Stimulated activated CD4-positive, alpha-beta T cell treated with anti-CD3 and anti-CD28 coated beads, Interleukin-12 subunit alpha, Interleukin-12 subunit beta, amount 100 ng/mL, for 48 hours (primary cell): ENCODE measurements at places on chromosomes 7 and 10.
A peak's percentile ranks its signal among the peaks of the same experiment; 100 is the strongest.

DNA sequence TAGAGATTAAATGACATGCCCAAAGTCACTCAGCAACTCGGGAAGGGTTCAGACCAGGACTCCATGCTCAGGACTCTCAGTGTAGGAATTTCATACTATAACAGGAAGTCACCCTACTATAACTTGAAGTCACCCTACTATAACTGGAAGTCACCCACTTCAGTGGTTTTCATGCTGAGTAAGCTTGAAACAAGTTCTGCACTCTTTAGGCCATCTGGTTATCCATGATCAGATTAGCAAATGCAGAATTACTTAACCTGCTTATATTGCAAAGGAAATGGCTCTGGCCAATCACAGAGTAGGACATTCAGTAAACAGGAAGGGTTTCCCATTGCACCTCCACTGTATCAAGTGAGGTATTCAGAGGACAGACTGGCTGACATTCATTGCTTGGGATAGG lies 1240.4 kb downstream of the GATA3 start:
- DNase-seq: no peak

DNA sequence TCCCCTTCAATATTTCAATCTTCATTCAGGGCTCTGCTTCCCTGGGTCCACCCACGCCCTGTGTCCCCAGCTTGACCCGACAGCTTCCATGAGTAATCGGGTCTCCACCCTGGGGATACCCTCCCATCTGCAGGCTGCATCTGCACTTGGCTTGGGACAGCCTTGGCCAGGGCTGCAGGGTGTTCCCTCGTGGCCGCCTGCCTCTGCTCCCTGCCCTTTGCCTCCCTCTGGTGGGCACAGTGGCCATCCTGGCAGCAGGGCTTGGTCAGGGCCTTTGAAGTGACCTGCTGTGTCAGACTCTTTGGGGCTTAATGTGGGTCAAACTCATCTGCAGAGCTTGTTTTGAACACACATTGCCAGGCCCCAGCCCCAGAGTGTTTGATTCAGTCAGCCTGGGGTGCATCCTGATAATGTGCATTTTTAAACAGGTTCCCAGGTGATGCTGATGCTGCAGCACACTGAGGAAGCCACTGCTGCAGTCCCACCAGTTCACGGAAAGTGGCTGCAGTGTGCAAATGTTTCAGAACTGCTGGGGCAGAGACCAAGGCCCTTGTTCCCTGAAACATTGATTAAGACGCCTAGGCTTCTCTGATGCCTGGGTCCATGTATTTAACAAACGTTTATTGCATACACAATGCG lies 80.7 kb upstream of the SEC61G start:
- peak; percentile 1 for DNase-seq

GRCh38 chr7:14258441-14258840 lies 269.0 kb upstream of the ETV1 start:
- DNase-seq: no peak

- DNase-seq: no peak
Measured at GRCh38 chr7:106216923-106217542, 67.8 kb downstream of the NAMPT start.

GRCh38 chr7:156475666-156476065 lies 164.9 kb upstream of the RNF32 start:
- no peak for DNase-seq

DNA sequence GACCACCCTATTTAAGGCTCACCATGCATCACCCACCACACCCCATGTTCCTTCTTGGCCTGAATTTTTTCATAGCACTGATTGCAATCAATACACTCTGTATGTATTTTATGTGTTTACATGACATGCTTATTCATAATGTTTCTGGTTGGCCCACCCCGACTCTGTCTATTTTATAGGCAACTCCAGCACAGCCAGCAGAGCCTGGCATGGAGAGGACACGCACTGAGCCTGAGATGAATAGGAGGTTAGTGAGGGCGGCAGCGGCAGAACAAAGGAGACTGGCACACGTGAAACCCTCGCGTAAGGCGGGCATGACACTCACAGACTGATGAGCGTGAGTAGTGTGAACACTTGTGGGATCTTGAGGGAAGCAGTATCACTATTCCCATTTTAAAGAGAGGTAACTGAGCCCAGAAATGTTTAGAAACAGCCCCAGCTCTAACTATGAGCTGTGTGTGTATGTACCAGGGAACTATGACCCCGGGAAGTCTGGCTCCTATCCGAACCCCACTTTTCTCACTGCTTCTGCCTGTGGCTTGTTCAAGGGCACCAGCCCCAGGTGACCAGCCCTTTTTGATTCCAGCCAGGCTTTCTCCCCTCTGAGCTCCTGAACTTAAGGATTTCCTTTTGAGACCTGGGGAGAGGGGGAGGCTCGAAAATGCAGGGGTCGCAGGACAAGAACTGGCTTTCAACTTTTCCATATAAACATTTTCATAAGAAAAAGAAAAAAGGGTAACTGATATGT lies 113.3 kb downstream of the ARHGAP22 start:
- no peak for DNase-seq

DNA sequence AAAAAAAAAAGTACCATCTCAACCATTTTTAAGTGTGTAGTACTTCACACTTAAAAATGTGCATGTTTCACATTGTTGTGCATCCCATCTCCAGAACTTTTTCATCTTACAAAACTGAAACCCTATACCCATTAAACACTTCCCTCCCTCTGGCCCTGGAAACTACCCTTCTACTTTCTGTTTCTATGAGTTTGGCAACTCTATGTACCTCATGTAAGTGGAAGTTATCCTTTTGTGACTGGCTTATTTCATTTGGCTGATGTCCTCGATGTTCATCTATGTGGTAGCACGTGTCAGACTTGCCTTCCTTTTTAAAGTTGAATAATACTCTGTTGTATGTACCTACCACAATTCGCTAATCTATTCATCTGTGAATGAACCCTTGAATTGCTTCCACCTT lies 12.2 kb downstream of the KCNMA1 start:
- DNase-seq: no peak

- DNase-seq: no peak
Measured at GRCh38 chr7:121139427-121139826, 150.9 kb downstream of the CPED1 start.

DNA sequence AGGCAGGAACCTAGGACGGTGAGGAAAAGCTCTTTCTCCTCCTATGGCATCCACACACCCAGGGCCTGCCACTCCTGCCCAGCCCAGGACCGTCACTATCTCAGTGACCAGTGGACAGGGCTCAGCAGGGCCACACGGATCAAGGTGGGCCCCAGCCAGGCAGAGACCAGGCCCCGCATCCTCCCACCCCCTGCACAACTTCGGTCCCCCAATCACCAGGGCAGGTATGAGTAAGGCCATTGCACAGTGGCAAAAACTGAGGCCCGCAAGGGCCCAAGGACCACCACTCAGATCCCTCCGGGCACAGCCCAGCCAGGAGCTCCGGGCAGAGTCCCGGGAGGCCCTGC lies 30.3 kb downstream of the OAT start:
- DNase-seq: no peak
